Heart right ventricle (tissue), 16 donors: ENCODE measurements at places on chromosomes 5 and 9. TPM values are rescaled to one million over a fixed set of nuclear protein-coding genes. Genes with fewer than 3 reads are reported as not detected.
A peak's percentile ranks its signal among the peaks of the same experiment; 100 is the strongest.

The VCAN gene
- total RNA-seq, result 21.3 TPM

The COL23A1 gene
- 15.6 TPM for total RNA-seq

The SMIM33 gene
- not detected for total RNA-seq

The F12 gene
- not detected for total RNA-seq

The PNPLA7 gene
- total RNA-seq, result 10.9 TPM

The SVEP1 gene
- total RNA-seq, result 10.4 TPM

The SOWAHA gene
- total RNA-seq, result not detected

The ALG2 gene
- 12.9 TPM for total RNA-seq

The IL3 gene
- total RNA-seq, result not detected

The NME5 gene
- total RNA-seq, result 4.0 TPM

The HMCN2 gene
- 4.9 TPM for total RNA-seq

DNA sequence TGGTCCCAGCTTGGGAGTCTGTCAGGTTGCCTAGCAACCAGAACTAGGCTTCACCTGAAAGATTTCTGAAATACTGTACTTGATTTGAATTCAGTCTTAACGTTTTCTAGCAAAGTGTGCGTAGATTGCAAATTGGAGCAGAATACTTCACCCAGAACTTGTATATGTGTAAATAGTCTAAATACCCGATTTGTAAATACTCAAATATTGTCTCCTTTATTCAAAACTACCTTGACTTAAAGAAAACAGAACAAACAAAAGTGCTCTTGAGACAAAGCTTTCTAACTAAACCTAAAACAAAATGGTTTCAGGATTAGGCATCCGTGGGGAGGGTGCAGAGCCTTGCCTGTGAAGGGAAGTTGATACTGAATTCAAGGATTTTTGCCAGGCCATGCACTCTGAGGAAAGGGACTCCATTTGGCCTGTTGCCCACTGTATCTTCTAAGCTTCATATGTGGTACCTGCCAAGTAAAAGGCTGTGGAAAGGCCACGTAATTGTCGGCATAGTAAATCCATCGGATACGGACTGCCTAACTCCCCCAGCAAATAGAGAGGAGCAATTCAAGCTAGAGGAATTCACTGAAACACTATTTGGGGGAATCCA, 744 bp upstream of the HMGCS1 start:
- no peaks in the 10 kb centered on the region for H3K27me3 ChIP-seq
- peak overlapping the region; percentile 70 for H3K27ac ChIP-seq
- no peak for DNase-seq
- H3K4me1 ChIP-seq, result peaks cover 22% of the 10 kb centered on the region

GRCh38 chr9:131635285-131635684, 90.0 kb downstream of the PRRT1B start:
- H3K36me3 ChIP-seq, result peaks cover 9% of the 10 kb centered on the region
- peak overlapping the region; percentile 92 for H3K27ac ChIP-seq
- peaks cover 59% of the 10 kb centered on the region for H3K4me1 ChIP-seq
- peak; percentile 57 for DNase-seq
- H3K27me3 ChIP-seq, result no peaks in the 10 kb centered on the region

DNA sequence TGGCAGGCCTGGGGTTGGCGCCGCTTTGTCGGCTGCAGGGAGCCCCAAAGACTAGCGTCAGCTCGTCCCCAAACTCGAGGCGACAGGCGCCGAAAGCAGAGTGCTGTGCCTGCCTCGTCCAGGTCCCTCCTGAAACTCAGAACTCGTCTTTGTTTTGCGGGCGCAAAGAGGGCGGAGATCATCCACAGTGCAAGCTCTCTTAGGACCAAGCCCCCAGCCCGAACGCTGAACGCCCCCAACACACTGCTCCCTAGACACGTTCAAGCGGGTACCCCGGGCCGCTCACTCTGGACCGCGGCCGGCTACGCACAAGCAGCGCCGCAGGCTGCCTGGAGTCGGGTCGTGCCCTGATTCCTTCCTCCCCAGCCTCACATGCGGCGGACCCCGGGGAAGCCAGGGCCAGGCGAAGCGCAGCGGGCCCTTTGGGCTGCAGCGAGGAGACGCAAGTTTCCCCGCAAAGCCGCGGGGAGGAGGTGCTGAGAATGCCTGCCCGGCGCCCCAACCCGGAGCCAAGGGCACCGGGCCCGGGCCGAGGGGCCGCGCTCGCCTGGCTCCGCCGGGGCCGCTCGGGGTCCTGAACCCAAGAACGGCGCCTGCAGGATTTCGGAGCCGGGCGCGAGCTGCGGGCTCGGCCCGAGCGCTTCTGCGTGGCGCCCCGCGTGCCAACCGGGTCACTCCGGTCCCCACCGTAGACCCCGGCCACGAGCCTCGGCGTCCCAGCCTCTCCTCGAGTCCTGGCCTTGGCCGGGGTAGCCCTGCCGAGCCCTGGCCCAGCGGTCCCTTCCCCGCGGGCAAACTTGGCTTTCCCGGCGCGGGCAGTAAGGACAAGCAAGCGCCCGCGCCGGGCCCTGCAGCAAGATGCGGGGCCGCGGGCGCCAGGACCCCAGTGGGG, 738 bp downstream of the FSTL4 start:
- peak overlapping the region; percentile 27 for H3K4me3 ChIP-seq
- DNase-seq, result no peak
- no peak overlapping the region for H3K27ac ChIP-seq
- H3K27me3 ChIP-seq, result peaks cover 86% of the 10 kb centered on the region
- H3K36me3 ChIP-seq, result no peaks in the 10 kb centered on the region

- H3K4me1 ChIP-seq, result no peaks in the 10 kb centered on the region
- no peaks in the 10 kb centered on the region for H3K36me3 ChIP-seq
- H3K4me3 ChIP-seq, result no peak overlapping the region
- DNase-seq, result no peak
- H3K27me3 ChIP-seq, result no peaks in the 10 kb centered on the region
- no peak overlapping the region for H3K27ac ChIP-seq
Measured at GRCh38 chr5:160629003-160629402, 207.3 kb downstream of the PTTG1 start.

DNA sequence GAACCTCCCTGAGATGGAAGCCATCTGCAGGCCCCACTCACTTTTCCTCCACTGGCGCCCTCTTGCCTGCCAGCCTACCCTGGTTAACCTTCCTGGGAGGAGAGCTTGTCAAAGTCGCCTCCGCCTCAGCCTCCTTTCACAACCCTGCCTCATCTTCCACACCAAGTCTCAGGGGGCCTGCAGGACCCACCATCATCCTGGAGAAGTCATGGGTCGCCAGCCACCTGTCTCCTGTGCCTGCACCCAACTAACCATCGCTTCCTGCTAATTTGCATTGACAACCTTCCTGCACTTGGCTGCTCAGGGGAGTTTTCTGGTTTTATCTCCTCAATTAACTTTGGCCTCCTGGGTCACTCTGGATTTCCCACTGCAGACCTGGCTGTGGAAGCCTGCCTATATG, 52.8 kb upstream of the GRHPR start:
- no peaks in the 10 kb centered on the region for H3K36me3 ChIP-seq
- H3K27me3 ChIP-seq, result no peaks in the 10 kb centered on the region
- H3K4me1 ChIP-seq, result no peaks in the 10 kb centered on the region
- no peak overlapping the region for H3K27ac ChIP-seq

GRCh38 chr5:159231167-159231566, 21.8 kb upstream of the RNF145 start:
- no peak overlapping the region for H3K27ac ChIP-seq
- H3K36me3 ChIP-seq, result no peaks in the 10 kb centered on the region
- no peaks in the 10 kb centered on the region for H3K4me1 ChIP-seq
- DNase-seq, result no peak
- H3K27me3 ChIP-seq, result no peaks in the 10 kb centered on the region

DNA sequence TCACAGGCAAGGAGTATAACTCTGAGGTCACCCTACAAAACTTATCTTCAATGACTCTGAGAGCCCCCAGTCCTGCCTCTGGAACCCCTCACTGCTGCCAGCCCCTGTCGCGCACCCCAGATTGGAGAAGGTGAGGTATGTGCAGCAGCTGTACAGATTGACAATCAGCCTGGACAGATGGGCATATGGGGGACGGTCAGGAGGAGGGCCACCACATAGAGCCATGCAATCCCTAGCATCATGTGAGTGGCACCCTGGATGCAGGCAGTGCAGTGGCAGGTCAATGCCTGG, 90.1 kb downstream of the LMX1B start:
- H3K36me3 ChIP-seq, result no peaks in the 10 kb centered on the region
- peaks cover 62% of the 10 kb centered on the region for H3K27me3 ChIP-seq
- no peak overlapping the region for H3K4me3 ChIP-seq

DNA sequence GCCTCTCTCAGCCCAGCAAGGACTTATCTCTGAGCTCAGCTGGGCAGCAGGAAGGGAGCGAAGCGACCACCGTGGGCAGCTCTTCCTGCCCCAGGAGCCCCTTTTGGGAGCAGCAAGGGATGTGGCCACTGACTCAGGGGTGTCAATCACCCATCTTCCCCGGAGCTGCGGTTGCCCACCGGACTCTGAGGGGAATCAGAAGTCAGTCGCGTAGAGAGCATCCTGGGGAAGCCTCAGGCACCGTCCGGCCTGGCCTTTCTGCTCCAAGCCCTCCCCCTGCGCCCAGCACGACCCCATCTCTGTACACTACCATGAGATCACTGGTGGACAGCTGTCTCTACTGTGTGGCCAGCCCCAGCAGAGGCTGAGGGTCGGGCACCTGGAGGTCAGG, 24.6 kb downstream of the GFI1B start:
- H3K4me3 ChIP-seq, result no peak overlapping the region
- H3K36me3 ChIP-seq, result no peaks in the 10 kb centered on the region
- peaks cover 41% of the 10 kb centered on the region for H3K27me3 ChIP-seq
- no peak for DNase-seq

DNA sequence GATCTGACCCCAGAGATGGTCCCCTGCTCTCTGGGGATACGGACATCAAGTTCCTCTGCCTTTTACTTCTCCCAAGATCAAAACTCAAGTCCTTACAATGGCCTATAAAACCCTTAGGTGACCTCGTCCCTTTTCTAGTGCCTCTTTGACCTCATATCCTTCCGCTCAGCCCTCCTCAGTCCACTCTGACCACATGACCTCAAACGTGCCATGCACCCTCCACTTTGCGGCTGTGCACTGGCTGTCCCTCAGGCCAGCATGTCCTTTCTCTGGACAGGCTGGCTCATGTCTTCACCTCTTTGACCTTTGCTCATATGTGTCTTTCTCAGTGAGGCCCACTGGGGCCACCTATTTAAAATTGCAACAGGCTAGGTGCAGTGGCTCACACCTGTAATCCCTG, 14.7 kb downstream of the TRMO start:
- no peaks in the 10 kb centered on the region for H3K36me3 ChIP-seq
- H3K4me1 ChIP-seq, result peaks cover 13% of the 10 kb centered on the region
- no peak overlapping the region for H3K4me3 ChIP-seq
- DNase-seq, result no peak
- H3K27me3 ChIP-seq, result no peaks in the 10 kb centered on the region

- peaks cover 18% of the 10 kb centered on the region for H3K4me1 ChIP-seq
- H3K27me3 ChIP-seq, result no peaks in the 10 kb centered on the region
- H3K27ac ChIP-seq, result no peak overlapping the region
Measured at GRCh38 chr9:124306098-124306735, 48.5 kb downstream of the NEK6 start.

DNA sequence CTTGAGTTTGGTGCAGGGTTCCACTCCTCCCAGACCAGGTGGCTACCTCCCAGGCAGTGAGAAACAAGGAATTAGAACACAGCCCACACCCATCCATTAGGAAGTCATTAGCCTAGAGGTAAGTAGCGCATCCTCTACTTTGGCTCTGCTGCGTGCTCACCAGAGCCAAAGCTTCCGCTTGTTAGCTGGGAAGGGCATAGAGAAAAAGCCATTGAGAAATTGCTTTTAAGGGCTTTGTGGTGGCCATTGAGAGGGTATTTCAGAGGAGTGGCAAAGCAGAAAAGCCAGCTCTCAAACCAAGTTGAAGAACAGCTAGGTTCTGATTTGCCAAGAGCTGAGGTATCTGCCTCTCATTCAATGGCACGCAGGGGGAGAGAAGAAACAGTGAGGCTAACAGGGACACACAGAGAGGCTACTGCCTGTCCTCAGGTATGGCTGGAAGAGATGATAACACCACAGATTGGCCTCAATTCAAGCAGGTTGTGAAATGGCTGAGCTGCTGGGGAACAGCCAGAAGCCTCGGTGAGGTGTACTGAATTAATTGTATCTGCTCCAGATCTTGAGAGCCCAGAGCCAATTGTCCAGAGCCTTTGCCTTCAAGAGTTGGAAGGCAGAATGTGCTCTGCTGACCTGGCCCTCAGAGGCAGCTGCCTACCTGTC, 119.4 kb downstream of the NTRK2 start:
- H3K36me3 ChIP-seq, result no peaks in the 10 kb centered on the region
- H3K4me3 ChIP-seq, result no peak overlapping the region
- no peaks in the 10 kb centered on the region for H3K27me3 ChIP-seq
- H3K4me1 ChIP-seq, result no peaks in the 10 kb centered on the region
- no peak for DNase-seq

GRCh38 chr5:176619203-176619568, 9.2 kb upstream of the GPRIN1 start:
- H3K4me1 ChIP-seq, result peaks cover 6% of the 10 kb centered on the region
- no peak overlapping the region for H3K4me3 ChIP-seq
- peak; percentile 45 for DNase-seq

DNA sequence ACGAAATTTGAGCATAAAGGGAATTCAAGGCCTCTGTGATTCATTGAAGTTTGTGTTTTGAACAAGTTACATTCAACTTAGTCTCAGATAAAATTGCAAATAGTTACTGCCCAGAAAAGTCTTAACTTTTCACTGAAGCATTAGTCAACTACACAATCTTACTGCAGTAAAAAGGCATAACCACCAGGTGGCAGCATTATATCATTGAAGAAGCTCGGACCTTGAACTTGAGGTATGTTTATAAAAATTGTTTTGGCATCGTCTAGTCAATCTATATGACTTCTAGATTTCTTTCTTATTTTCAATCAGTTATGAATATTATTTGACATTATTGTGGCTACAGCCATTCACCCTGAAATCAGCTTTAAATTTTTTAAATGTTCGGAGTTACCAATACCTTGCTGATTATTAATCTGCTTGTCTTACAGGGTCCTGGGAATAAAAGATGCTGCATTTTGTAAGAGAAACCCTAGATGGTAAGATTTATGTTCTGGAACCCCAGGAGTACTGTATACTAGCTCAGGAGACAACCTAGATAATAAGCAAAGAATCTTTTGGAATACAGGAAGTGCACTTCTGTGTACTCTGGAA, 83.9 kb upstream of the GRAMD2B start:
- H3K36me3 ChIP-seq, result no peaks in the 10 kb centered on the region
- no peaks in the 10 kb centered on the region for H3K27me3 ChIP-seq
- peak; percentile 49 for DNase-seq
- H3K4me3 ChIP-seq, result no peak overlapping the region
- no peak overlapping the region for H3K27ac ChIP-seq

GRCh38 chr9:92707530-92707929, 37.6 kb upstream of the IPPK start:
- no peak for DNase-seq
- no peak overlapping the region for H3K4me3 ChIP-seq
- no peaks in the 10 kb centered on the region for H3K4me1 ChIP-seq
- no peaks in the 10 kb centered on the region for H3K36me3 ChIP-seq
